Esophagus squamous epithelium (tissue), 5 donors: ENCODE measurements at places on chromosomes 2 and 18.

- DNase-seq, result no peak
Observed at GRCh38 chr2:142865924-142866323, 11.5 kb upstream of the KYNU start.

GRCh38 chr2:96587843-96588242 lies 50.3 kb downstream of the KANSL3 start:
- no peak for DNase-seq

- DNase-seq, result no peak
Observed at GRCh38 chr2:235238537-235238936, 255.3 kb upstream of the AGAP1 start.

DNA sequence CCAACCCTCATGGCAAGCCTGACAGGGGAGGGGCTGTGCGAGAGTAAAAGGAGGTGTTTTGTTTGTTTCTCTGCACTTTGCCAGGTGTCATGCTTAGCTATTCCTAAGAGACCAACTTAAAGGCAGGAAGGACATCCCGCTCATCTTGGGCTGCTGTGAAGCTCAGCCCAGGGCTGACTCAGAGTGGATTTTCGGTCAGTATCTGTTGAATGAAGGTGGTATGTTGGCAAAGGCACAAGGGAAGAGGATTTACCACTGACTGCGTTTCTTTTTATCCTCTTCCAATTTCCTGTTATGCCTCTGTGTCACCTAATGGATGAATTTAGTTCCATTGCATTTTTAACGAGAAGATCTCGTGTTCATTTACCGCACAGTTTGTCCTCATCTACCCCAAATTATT lies 18.9 kb downstream of the TRPM8 start:
- DNase-seq, result no peak

DNA sequence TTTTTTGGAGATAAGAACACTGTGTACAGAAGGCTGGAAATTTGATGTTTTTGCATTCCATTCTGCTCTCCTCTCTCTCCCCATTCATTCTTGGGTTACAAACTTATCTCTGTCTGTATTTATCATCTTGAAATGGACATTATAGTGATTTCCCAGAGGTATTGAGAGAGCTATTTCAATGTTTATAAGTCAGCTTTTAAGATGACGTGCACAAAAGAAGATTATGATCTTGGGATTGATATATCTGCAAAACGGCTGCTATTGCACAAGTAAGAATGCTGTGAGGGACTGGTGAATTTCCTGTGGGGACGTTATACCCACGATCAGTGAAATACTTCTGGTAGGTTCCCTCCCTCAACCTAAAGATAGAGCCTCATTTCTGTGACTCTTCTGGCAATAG lies 61.0 kb upstream of the DTNA start:
- no peak for DNase-seq

GRCh38 chr2:174005801-174006419 lies 40.7 kb upstream of the SP3 start:
- no peak for DNase-seq

GRCh38 chr18:57764087-57764486 lies 39.0 kb downstream of the ATP8B1 start:
- DNase-seq, result no peak

DNA sequence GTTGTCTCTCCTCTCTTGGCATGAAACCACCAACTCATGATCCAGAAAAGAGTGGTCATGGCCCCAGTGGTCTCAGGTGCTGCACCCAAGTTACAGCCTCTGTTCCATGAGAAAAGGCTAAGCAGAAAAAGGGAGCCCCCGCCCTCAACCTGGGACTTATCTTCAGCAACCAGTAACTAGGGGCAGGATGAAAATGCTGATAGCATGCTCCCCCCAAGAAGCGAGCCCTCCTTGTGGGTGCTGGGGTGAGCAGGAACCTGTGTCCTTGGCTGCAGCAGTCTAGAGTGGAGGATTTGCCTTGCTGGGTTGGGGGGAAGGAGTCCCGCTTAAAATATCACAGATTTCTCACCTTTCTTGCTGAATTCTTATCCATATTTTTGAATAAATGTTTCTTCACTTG lies 490.0 kb downstream of the SUCLG1 start:
- DNase-seq, result no peak

GRCh38 chr2:144943986-144944385 lies 424.1 kb upstream of the ZEB2 start:
- DNase-seq, result no peak

- DNase-seq, result no peak
Observed at GRCh38 chr2:196853301-196854087, 44.3 kb upstream of the C2orf66 start.

DNA sequence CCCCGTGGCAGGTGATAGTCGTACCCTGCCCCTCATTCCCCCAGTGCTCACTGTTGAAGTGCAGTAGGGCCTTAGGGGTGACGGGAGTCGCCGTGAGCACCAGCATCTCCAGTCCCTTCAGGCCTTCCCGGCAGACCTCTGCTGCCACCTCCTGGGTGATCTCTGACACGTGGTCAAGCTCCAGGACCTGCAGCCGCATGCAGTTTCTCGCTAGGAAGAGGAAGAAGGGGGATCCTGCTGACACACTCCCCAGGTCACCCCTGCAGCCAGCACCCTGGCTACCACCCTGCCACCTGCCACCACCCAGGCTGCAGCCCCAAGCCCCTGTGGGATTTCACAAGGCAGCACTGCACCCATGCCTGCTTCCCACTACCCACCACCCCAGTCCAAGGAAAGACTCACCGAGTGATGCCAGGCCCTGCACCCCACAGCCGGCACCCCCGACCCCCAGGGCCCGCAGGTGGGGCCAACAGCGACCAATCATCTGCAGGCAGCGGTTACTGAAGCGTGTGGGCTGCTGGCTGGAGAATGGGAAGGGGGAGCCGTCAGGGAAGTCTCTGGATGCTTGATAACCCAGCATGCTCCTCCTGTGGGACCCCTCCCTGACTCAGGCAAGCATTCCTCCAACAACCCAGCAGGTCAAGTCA lies 23.8 kb downstream of the FBXO41 start:
- no peak for DNase-seq

- DNase-seq, result no peak
Observed at GRCh38 chr2:231928481-231928880, 2.3 kb upstream of the NPPC start.

DNA sequence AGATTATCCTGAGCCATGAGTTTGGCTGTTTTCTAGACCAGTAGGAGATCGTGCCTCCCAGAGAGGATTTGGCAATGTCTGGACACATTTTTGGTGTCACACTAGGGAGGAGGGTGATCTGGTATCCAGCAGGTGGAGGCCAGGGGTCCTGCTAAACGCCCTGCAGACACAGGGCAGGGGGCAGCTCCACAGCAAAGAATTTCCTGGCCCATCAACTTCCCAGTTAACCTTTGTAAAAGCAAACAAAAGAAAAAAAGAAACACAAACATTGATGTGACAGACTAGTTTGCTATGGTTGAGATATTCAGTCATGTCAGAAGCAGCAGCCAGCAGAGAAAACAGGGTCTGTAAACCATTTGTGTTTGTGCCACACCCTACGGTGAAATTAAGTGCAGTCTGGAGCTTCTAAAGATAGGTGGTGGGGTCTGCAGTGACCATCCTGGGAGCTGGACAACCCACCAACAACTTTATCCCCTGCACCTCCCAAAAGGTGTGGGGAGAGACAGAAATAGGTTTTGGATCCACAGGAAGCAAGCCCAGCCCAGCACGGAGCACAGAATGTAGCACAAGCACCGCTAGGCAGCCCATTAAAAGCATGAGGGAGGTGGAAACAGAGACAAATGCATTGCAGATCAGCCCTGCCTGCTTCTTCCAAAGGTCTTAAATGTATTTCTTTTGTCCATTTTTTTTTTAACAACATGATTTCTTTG lies 232.5 kb downstream of the MYT1L start:
- DNase-seq, result no peak

- DNase-seq, result no peak
Observed at GRCh38 chr18:12765586-12765985, 62.7 kb downstream of the PSMG2 start.

DNA sequence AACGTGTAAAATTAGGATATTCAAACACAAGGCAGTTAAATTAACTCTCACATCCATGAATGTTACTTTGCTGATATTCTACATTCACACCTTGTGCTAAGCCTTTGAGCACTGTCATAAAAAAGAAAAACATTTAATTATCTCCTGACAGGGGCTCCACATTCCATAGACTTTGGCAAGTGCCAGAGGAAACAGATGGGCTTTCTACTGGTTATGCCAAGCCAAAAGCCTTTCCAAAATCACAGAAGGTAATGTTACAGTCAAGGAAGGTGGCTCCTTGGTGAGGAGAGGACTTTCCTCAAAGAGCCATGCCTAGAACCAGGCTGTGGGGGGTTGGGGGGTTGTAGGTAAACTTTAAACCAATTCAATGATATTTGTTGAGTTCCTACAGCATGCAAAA lies 12.4 kb downstream of the MYO5B start:
- DNase-seq, result no peak

DNA sequence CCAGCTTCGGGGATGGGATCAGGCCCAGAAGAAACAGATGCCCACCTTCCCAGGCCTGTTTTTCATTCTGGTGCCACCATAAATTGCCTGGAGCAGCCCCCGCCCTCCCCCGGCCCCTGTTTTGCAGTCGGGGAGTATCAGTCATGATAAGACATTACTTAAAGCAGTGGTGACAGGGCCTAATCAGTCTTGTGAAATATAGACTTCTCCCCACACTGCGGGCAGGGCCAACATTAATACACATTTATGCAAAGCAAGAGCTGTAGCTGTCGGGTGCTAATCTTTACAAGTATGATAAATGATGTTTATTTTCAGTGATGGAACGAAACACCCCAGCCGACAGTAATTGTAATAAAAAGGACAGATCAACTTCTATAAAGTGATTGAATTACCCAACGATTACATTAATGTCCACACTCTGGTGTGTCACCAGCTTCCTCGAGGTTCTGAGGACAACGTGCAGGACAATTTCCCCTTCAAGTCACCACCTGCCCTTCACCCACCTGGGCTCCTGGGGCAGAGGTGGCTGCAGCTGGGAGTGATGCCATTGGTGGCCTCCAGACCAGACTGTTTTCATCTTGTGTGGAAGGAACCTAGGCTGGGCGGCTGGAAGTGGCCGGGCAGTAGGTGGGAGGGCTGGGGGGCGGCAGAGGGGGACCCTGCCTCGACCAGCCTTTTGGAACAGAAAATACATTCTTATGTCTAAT lies 226.0 kb downstream of the TFCP2L1 start:
- no peak for DNase-seq

DNA sequence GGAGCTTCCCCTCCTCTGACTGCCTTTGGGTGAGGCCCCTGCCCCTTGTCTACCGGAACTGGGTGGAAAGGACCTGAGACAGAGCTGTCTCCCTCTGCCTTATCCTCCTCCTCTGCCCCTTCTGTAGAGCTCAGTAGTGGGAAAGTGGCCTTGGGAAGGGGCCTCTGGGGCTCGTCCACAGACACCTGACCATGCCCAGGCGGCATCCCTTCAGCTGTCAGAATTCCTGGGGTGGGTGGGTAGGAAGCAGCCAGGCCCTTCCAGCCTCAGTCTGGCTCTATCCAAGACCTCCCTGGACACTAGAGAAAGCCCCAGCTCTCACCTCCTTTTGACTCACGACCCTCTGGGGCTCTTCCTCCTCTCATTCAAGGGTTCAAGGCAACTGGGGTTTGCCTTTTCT lies 35.6 kb downstream of the B3GNT2 start:
- no peak for DNase-seq
